Suprapubic skin (tissue), 4 donors: ENCODE measurements at places on chromosomes 3 and 15. TPM values are rescaled to one million over a fixed set of nuclear protein-coding genes. Genes with fewer than 3 reads are reported as not detected.

RNU5B-1 gene
- total RNA-seq: not detected

- no peaks in the 10 kb centered on the region for H3K27me3 ChIP-seq
- H3K4me3 ChIP-seq: no peak overlapping the region
- DNase-seq: no peak
- no peaks in the 10 kb centered on the region for H3K36me3 ChIP-seq
- H3K4me1 ChIP-seq: no peaks in the 10 kb centered on the region
Observed at GRCh38 chr3:166125179-166125578, 288.0 kb upstream of the BCHE start.

- DNase-seq: no peak
- no peak overlapping the region for H3K27ac ChIP-seq
- H3K36me3 ChIP-seq: no peaks in the 10 kb centered on the region
- no peak overlapping the region for H3K4me3 ChIP-seq
Observed at GRCh38 chr3:56878074-56878473, 76.3 kb upstream of the ARHGEF3 start.

GRCh38 chr3:42176242-42177034 is 85.3 kb downstream of the TRAK1 start:
- peaks cover 31% of the 10 kb centered on the region for H3K4me1 ChIP-seq
- peaks cover 10% of the 10 kb centered on the region for H3K36me3 ChIP-seq
- H3K4me3 ChIP-seq: no peak overlapping the region
- H3K27ac ChIP-seq: peak overlapping the region; percentile 66
- no peak for DNase-seq

DNA sequence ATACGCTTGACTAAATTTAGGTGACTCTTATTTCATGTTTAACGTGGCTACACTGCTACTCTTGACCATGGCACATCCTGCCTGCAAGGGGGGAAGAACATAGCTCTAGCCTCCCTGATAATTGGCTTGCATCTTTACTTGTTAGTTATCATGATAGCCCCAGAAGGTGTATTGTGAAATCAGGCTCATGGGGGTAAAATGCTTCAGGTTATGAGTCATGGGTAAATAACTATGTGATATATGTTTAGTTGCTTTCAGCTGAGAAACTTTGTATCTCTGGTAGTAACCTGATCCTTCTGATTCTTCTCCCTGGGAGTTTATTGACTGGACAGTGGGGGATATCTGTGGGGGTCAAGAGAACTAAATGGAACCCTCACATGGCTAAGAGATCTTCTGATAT is 660.8 kb upstream of the UBE2E2 start:
- H3K4me1 ChIP-seq: no peaks in the 10 kb centered on the region
- DNase-seq: no peak
- H3K36me3 ChIP-seq: no peaks in the 10 kb centered on the region
- no peak overlapping the region for H3K4me3 ChIP-seq
- no peaks in the 10 kb centered on the region for H3K27me3 ChIP-seq
